ENCODE measurements at places on chromosomes 5 and 9. TPM values are rescaled to one million over a fixed set of nuclear protein-coding genes. Genes with fewer than 3 reads are reported as not detected.

The ITK gene
- total RNA-seq = not detected

- DNase-seq = no peak
Observed at GRCh38 chr9:90245661-90246060, 397.0 kb downstream of the DIRAS2 start.

DNA sequence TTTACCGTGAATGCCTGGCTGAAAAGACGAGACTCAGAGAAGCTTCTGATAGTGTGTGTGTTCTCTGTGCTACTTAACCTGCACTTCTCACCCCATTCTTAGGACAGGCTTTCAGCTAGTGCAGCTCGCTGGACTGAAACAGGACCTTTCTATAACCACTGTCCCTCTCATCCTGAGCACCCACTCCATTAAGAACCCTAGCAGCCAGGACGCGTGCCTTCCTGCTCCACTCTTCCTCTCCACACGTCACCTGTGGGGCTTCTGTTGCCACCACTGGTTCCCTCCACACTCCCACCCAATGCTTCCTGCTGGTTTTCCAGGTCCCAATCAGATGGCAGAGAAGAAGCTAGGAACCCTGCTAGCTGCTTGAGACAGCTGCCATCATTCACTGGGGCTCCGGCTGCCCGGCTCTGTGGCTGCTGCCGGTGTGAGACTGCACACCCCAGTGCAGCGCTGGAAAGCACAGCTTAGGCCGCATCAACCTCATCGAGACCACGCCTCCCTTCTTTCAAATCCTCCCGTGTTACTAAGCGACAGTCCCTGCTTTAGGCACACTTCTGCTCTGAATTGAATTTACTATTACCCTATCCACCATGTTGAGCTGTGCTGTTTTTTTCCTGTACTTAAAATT is 44.0 kb downstream of the RNF130 start:
- DNase-seq = no peak

- no peak for DNase-seq
Observed at GRCh38 chr5:68565427-68565826, 349.9 kb downstream of the PIK3R1 start.

The SLC45A2 gene
- total RNA-seq = 0.36 TPM

GRCh38 chr9:75591972-75592371 is 298.5 kb upstream of the PCSK5 start:
- no peak for DNase-seq

GRCh38 chr9:95058795-95059386 is 258.6 kb downstream of the FANCC start:
- no peak for DNase-seq

The KLF4 gene
- not detected for total RNA-seq

- DNase-seq = peak; percentile 58
Observed at GRCh38 chr5:59587489-59588337, 305.8 kb downstream of the PDE4D start.
